ENCODE measurements at places on chromosomes 7 and 10.

- no peak for DNase-seq
Measured at GRCh38 chr10:86728056-86728455, 28.4 kb upstream of the BMPR1A start.

DNA sequence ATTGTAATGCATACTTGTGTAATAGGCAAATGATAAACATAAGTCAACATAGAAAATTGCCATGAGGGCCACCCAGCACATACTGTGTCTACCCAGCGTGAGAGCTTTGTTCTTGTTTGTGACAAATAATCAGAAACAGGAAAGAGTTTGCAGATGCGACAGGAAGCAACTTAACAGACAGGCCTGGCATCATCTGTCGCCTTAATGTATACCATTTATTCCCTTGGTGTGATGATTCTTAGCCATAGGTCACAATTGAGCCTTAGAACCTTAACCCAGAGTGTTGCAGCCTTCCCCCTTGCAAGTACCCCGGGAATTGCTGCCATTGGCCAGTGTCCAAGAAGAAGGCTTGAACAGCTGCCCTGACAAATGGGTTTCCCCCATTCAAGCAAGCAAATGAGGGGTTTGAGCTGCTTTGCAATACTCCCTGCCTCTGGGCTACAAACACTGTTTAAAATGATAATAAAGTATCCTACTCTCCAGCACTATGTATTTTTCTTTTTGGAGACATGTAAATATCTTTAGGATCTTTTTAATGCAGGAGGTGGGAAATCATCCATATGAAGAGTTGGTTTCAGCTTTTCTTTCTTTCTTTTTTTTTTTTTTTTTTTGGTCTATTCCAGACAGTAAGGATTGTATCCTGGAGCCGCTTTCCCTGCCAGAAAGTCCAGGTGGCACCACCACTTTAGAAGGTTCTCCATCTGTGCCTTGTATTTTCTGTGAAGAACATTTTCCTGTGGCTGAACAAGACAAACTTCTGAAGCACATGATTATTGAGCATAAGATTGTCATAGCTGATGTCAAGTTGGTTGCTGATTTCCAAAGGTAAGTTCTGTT lies 80.0 kb downstream of the ZNF277 start:
- no peak for DNase-seq

GRCh38 chr7:116426428-116427156 lies 72.9 kb upstream of the CAV2 start:
- DNase-seq: no peak

- DNase-seq: no peak
Measured at GRCh38 chr10:5685764-5686240, 1.2 kb downstream of the TASOR2 start.

GRCh38 chr10:21919906-21920305 lies 83.6 kb downstream of the DNAJC1 start:
- no peak for DNase-seq

DNA sequence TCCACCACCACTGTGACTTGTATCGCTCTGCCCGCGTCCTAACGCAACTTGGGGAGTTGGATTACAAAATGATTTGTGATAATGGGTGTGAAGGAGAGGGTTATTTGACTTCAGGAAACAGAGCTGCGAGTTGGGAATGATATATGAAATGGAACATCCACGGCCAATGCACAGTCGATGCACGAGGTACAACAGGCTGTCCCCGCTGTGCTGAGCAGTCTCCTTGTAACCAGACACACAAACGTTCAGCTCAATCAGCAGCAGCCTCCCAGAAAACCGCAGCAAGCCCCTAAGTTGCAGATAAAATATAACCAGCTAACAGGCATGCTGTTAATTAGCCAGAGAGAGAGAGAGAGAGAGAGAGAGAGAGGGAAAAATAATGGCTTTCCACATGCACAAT lies 332.7 kb upstream of the MGMT start:
- DNase-seq: no peak

GRCh38 chr10:16478801-16479200 lies 42.0 kb downstream of the PTER start:
- DNase-seq: no peak

DNA sequence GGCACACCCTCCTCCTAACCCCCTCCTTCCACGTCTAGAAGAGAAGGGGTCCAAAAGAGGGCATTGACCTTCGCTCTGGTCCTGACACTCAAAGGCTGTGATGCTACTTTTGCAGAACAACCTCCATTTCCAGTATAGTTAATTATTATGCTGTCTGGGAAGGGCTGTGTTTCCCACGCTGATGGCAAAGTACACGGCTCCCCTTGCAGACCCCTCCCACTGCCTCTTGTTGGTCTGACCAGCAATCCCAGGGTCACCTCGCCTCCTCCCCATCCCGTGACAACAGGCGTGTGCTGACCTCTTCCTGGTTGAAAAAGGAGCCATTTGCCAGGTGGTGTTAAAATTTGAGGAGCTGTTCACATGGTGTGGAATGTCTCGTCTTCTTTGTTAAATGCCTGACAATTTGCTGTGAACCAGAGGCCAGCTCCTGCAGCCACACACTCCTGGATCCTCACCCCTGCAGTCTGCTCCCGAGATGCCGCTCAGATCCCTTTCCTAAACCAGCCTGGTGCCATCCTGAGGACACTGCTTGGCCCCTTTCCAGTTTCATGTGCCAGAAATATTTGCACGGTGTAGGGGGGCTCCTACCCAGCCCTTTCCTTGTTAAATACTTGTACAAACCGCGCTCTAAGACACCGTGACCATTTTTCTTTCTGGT lies 321.7 kb downstream of the WDR37 start:
- no peak for DNase-seq

DNA sequence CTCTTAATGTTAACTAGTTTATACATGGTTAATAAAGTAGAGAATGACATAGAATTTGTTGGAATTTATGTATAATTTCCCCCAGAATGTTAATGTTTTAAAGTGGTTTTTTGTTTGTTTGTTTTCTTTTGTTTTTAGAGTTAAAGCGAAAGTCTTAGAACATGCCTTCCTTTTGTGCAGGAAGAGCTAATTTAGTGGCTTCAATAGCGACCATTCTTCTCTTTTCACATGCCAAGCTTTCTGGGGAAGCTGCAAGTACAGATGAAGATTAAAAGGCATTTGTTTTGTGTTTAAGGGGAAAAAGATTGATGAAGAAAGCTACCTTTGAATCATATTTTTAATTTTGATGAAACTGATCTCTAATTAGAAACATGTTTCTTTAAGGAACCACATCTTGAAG lies 256.3 kb upstream of the CSTF2T start:
- no peak for DNase-seq

- DNase-seq: no peak
Measured at GRCh38 chr10:110263164-110263563, 41.6 kb downstream of the SMNDC1 start.

DNA sequence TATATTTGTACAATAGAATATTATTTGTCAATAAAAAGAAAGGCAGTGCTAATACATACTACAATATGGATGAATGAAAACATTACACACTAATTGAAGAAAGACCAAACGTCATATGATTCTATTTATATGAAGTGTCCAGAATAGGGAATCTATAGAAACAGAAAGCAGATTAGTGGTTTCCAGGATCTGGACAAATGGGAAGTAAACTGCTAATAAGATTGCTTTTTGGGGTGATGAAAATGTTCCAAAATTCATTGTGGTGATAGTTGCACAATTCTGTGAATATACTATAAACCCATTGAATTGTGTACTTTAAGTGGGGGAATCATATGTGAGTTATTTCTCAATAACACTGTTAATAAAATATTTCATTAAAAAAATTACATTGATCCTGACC lies 78.2 kb upstream of the IFRD1 start:
- no peak for DNase-seq

- no peak for DNase-seq
Measured at GRCh38 chr7:33195264-33195663, 65.9 kb downstream of the BBS9 start.

- DNase-seq: no peak
Measured at GRCh38 chr7:19610194-19610943, 98.5 kb downstream of the POLR1F start.

DNA sequence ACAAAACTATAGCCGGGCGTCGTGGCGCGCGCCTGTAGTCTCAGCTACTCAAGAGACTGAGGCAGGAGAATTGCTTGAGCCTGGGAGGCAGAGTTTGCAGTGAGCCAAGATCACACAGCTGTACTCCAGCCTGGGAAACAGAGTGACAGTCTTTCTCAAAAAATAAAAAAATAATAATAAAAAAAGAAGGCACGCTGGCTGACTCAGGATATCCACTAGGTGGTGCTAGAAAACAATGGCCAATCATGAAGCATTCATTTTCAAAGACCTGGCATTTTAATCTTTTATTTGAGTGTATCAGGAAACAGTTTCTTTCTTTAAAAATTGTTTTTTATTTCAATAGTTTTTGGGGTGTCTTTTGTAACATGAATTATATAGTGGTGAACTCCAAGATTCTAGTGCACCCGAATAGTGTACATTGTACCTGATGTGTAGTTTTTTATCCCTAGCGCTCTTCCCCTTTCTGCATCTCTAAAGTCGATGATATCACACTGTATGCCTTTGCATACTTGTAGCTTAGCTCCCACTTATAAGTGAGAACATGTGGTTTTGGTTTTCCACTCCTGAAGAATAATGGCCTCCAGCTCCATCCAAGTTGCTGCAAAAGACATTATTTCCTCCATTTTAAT lies 88.6 kb downstream of the LYZL1 start:
- no peak for DNase-seq

Data from activated naive CD4-positive, alpha-beta T cell treated with anti-CD3 and anti-CD28 coated beads, Interleukin-2, amount 50 U/mL, for 72 hours (primary cell).